ENCODE measurements at places on chromosomes 2 and 18.

GRCh38 chr18:3224223-3224622, 4.5 kb upstream of the MYOM1 start:
- DNase-seq: no peak

GRCh38 chr2:174546519-174547506, 50.8 kb downstream of the WIPF1 start:
- DNase-seq: peak; percentile 39

DNA sequence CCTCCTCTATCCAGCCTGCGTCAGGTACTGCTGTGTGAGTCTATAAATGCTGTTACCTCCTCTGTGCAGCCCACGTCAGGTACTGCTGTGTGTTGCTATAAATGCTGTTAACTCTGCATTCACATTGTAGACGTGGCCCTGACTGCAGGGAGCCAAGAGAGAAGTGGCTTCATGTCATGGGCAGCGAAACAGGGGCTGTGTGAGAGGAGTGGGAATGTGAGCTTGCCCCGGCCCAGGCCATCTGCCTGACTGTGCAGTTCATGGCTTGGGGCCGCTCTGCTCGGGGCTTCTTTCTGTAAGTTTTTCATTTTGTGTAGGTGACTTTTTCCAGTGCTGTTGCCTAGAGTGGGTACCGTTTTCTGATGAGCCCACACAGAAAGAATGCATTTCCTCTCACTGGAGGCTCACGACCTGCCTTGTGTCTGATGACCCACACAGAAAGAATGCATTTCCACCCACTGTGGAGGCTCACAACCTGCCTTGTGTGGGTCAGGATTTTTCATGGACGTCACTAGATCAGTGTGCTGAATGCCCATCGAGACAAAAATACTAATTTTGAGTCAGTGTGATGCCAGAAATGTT, 104.5 kb downstream of the SNTG2 start:
- DNase-seq: no peak

DNA sequence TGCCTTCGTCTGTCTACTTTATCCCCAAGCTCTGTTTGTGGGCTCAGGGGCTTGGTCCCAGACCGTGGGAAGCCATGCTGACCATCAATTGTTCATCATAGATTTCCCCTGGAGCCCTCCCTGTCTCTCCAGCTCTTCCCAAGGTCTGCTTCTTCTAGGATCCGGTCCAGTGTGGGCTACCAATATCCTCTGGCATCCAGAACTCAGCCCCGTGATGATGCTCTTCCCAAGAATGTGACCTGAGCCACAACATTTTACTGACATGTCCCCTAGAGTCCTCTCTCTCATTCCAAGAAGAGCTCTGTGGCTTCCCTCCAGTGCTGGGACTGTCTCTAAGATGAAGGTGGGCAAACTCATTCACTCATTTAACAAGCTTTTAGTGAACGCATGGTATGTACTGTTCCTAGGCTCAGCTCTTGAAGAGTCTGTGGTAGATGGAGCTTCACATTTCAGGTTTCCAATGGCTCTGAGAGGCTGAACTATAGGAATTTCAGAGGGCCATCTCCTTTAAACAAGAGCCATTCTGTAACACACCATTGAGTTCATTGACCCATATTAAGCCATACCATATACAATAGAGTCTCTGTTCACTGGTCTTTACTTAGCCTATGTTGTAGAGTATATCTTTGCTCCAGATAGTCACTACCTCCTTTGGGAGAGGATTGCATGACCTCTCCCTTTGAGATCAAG, 142.0 kb upstream of the APCDD1 start:
- DNase-seq: no peak

All from anterior cingulate cortex (tissue), 58 donors.